Tibial artery (tissue), 4 donors: ENCODE measurements at places on chromosomes 11 and 22.
A peak's percentile ranks its signal among the peaks of the same experiment; 100 is the strongest.

GRCh38 chr11:16577490-16577889 lies 161.0 kb upstream of the C11orf58 start:
- no peak for DNase-seq

DNA sequence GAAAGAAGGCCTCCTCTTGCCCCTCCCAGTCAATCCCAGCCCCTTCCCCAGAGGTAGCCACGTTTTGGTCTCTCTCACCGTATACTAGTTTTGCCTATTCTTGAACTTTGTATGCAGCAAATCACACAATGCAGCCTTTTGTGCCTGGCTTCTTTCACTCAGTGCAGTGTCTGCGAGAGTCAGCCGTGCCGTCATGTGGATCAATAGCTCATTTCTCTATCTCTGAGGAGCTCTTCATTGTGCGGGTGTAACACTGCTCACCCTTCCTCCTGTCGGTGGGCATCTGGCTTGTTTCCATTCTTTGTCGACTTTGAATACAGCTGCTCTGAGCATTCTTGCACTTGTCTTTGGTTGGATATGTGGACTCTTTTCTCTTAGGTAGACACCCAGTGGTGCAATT lies 146.5 kb downstream of the CACNA1I start:
- no peak for DNase-seq

DNA sequence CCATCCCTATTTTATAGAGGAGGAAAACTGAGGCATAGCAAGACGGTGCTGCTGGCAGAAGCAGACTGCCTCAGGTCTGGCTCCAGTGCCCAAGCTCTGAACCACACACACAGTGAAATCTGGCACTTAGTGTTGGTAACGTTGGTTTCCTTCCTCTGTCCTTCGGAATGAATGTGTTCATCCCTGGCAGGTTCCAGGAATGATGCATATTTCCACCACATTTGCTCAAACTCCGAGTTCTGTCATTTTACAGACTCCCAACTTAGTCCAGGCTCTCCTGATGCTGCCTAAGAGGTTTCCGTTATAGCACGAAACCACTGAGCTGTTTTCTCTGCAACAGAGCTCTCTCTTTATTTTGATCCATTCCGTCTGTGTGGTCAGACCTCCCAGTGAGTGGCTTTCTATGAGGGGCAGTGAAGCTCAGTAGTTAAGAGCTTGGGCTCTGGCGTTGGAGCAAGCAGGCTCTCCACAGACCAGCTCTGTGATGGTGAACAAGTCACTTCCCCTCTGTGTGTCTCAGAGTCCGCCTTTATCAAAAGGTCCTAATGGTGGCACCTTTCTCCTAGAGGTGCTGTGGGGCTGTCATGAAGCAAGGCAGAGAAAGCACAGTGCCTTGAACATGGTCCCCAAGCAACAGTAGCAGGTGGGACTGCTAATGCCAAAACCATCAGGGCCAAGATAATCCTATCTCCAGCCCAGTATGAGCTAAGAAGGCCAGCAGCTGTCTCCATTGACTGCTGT lies 200.3 kb downstream of the MYO18B start:
- no peak for DNase-seq

DNA sequence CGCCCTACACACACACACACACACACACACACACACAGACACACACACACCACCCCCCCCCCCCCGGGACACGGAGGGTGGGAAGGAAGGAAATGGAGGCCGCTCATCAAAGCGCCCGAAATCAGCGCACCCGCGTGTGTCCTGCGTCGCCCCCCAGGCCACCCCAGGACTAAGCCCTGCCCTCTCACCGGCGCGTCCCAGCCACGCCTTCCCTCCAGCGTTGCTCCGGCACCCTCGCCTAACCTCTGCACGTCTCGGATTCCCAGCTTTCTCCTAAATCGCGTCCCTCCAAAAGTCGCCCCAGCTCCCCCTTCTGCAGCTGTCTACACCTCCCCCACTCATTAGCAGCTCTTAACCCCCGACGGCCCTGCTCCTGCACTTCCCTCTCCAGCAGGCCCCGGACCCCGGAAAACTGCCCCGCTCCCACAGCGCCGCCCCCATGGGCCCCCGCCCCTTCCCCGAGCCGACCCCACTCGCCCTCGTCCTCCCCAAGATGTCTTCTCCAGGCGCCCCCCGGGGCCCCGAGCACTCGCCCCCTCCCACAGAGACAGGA lies 557 bp downstream of the PACSIN2 start:
- peak; percentile 74 for DNase-seq

DNA sequence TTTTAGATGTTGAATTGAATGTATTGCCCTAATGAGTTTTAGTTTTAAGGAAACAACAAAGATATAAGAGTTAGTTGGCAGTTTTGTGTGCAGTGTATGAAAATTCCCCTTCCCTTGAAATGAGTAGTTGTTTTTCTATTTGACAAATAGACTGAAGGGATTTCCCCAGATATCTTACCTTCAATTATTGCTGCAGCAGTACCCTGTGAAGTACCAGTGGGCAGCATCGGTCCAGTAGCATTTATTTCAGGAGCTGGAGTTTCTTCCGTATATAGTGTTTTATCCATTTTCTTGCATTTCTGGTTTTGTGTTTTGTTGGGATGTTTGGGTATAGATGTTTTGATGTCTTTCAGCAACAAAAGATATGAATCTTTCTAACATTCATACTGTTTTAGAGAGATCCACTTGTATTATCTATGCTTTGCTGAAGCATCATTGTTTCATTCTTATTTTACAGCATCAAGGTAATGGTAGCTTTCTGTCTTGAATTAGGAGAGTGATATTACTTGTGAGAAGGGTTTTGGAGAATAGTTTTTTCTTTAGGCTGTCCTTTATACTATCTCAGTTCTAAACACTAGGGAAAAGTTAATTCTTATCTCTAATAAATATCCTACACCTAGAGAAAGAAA lies 7.4 kb downstream of the KMT2A start:
- DNase-seq: no peak

- DNase-seq: peak; percentile 94
Observed at GRCh38 chr11:45209891-45210699, 63.7 kb downstream of the PRDM11 start.

DNA sequence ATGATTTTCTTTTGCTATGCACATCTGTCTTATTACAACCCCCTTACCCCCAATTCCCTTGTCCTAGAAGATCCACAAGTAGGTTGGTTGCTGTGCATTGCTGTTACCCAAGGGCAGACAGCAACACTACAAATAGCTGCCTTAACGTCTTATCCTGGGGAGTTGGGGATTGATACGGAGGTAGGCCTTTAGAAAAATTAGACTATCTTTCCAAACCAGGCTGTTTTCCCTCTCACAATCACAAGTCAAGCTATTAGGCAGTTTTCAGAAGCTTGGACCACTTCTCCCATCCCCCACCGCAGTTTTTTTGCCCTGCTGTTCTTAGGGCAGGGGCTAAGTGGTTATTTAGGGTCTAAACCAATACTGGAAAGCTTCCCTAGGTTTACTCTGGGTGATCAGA lies 2.8 kb upstream of the PHLDB1 start:
- DNase-seq: no peak

DNA sequence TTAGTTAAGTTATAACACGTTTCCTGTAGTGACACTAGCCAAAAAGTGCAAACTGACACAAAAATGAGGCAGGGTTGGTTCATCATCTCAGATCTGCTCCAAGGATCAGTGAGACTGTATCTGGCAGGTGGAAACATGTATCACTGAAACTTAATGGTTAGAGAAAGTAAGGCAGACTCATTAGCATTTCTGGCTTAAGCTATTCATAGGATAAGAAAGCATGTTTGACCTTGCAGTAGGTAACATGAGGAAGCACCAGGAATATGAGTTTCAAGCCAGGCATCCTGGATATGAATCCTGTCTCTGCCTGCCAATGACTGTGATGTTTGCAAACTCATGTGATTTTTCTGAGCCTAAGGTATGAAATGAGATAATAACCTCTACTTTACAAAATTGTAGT lies 732.1 kb downstream of the NELL1 start:
- no peak for DNase-seq

DNA sequence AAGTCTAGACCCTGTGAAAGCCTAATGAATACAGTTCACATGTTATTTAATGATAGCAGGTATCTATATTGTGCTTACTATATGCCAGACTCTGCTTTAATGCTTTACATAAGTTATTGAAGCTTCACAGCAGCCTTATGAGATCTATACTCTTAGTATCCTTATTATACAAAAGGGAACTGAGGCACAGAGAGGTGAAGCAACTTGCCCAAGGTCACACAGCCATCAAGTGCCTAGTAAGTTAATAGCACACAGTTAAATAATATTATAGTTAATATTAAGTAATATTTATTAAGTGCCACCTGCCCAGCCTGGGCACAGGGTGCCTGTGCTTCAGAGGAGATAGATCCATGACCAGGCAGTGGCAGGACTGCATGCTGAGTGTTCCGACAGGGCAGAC lies 78.1 kb downstream of the TP53I11 start:
- no peak for DNase-seq

DNA sequence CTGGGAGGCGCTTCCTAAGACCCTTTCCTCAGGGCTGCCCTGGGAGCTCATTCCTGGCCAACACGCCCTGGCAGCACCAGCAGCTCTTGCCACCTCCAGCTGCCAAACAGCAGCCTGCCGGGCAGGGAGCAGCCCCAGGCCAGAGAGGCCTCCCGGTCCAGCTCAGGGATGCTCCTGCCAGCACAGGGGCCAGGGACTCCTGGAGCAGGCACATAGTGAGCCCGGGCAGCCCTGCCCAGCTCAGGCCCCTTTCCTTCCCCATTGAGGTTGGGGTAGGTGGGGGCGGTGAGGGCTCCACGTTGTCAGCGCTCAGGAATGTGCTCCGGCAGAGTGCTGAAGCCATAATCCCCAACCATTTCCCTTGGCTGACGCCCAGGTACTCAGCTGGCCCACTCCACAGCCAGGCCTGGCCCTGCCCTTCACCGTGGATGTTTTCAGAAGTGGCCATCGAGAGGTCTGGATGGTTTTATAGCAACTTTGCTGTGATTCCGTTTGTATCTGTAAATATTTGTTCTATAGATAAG lies 7.6 kb downstream of the SLC39A13 start:
- DNase-seq: peak; percentile 96

DNA sequence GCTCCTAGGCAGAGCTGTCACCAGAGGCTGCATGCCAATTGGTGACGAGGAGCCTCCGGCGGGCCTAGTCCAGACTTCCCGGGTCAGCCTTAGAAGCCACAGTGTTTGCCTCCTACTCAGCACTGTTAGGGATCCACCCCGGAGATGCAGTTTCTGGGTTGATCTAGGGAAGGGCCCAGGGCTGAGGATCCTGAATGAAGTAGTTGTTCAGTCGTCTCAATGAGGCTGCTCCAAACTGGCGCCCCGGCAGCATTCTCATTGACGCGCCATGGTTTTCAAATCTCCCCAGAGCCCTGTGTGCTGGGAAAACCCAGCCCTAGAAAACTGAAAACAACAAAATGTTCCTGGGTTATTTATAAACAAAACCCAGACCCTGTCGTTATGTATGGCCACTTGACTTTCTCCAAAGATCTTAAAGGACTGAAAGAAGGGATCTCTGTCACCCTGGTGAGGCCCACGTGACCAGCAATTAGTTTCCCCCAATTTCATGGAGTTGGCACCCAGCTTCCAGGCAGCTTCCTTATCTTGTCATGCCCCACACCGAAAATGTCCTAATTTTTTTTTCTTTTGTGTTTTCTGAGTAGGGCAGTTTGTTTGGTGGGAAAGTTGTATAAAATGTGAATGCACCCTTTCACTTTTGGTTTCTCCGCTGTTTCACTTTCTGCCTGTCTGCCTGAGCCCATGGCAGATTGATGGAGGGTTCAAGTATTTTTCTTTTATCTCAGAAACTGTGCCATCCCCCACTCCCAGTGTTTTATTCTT lies 2.0 kb upstream of the EHD1 start:
- no peak for DNase-seq

GRCh38 chr11:67441098-67441563 lies 2.1 kb downstream of the CORO1B start:
- no peak for DNase-seq

GRCh38 chr22:38704654-38705234 lies 1.0 kb upstream of the GTPBP1 start:
- DNase-seq: no peak

- no peak for DNase-seq
Observed at GRCh38 chr11:6652182-6652581, 3.4 kb downstream of the DCHS1 start.

- DNase-seq: no peak
Observed at GRCh38 chr11:75302371-75302770, 49.1 kb downstream of the ARRB1 start.

DNA sequence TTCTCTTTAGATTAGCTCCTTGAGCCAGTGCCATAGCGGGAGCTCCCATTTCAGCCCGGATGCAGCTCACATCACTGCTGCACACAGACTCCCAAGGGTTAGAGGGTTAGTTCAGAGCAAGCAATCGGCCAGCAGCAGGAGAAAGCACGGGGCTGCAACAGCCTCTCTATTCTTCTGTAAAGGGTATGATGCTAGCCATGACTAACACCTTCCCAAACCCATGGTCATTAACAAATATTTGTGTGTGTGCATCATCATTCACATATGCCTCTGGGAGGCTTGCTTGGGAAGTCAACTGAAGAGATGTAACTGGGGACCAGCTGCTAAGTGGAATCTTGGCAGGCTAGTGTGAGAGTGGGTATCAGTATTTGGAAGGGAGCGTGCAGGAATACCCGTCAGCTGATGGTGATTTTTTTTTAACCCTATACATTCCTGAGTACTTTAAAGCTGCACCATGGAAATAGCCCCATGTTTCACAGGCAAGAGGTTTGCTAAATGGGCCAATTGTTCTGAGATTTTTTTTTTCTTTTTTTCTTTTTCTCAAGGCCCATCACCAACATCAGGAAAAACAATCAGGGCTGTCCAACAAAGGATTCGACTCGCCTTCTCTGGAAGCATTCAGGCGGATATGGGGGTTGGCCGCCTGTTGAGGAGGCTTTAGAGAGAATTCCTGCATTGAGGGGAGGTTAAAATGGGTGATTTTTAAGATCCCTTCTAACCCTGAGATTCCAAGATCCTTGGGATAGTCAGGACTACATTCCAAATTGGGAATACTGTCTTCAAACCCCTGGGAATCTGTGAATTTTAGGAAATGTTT lies 33.2 kb upstream of the CCDC89 start:
- DNase-seq: peak; percentile 71

GRCh38 chr11:108199446-108200321 lies 22.8 kb downstream of the NPAT start:
- DNase-seq: no peak

GRCh38 chr22:42863349-42863961 lies 6.4 kb upstream of the ARFGAP3 start:
- no peak for DNase-seq

DNA sequence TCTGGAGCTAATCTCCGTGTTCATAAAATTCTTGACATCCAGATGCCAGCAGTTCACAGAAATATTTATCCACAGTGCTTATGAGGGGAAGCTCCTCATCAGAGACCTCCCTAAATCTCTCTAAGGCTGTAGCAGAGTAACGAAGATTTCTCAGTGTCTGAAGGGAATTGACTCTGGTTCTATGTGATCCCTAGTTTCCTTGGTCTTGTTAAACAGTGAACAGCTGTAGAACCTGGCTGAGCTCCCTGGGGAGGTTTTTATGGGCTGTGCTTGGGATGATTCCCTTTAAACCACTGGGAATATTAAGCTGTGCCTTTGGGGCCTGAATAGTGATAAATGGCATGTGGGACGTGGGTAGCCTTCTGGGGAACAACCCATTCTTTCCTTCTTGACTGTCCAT lies 43.7 kb upstream of the ARHGAP20 start:
- no peak for DNase-seq

- no peak for DNase-seq
Observed at GRCh38 chr11:14308114-14308896, 50.7 kb downstream of the RRAS2 start.

- DNase-seq: peak; percentile 62
Observed at GRCh38 chr11:1483445-1483961, 3.1 kb downstream of the MOB2 start.
